GM04503 (cell line): ENCODE measurements at places on chromosomes 3 and 15.

GRCh38 chr3:128381609-128382008, 85.1 kb downstream of the DNAJB8 start:
- DNase-seq, result no peak

GRCh38 chr3:17179381-17180205, 294.8 kb downstream of the PLCL2 start:
- no peak for DNase-seq

DNA sequence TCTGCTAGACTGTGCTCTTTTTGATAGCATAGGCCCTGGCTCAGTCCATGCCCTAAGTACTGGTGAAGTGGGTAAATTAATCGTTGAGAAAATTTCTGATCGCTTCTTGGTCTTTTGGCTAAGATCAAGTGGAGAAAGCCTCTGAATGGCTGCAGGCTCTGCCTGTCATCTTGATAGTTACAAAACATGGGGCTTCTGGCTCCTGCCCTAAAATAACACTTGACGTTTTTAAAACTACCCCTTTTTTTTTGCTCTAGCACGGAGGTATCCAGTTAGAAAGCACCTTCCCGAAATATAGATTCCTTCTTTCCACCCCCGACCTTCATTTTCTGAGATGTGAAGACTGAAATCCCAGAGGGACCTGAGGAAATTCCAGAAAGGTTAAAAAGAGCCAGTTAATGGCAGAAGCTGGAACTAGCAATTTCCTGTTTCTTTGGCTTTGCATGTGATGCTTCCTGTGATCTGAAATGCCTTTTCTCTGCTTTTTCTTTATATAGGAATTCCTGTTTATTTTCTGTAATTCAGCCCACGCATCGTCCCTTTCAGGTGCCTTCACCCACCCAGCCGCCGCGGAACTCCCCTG, 799 bp upstream of the C2CD4B start:
- DNase-seq, result no peak

- no peak for DNase-seq
Observed at GRCh38 chr3:183478501-183478900, 50.1 kb upstream of the MCF2L2 start.

- no peak for DNase-seq
Observed at GRCh38 chr3:190764231-190765134, 98.0 kb downstream of the GMNC start.

DNA sequence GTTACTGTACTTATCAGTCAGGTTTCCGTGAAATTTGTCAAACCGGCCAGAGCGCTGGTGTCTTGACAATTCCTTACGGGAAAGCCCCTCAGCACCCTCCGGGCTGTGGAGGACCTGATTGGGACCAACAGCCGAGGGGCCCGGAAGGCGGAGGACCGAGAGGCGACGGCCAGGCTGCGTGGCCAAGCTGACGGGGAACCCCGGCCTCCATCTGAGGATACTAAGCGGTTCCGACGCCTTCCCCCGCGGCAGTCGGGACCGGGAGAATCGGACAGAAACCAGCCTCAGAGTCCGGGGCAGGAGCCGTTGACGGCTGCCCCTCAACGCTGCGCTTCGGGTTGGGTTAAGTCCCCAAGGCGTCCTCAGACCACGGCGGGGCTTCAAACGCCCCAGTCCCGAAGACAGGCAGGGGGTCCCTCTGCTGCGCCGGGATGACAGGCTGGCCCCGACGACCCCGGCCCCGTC, 499 bp downstream of the ALDH1A2 start:
- no peak for DNase-seq

GRCh38 chr3:147757866-147758265, 348.7 kb downstream of the ZIC1 start:
- DNase-seq, result no peak

GRCh38 chr3:151315136-151315535, 1.5 kb downstream of the GPR87 start:
- DNase-seq, result no peak

DNA sequence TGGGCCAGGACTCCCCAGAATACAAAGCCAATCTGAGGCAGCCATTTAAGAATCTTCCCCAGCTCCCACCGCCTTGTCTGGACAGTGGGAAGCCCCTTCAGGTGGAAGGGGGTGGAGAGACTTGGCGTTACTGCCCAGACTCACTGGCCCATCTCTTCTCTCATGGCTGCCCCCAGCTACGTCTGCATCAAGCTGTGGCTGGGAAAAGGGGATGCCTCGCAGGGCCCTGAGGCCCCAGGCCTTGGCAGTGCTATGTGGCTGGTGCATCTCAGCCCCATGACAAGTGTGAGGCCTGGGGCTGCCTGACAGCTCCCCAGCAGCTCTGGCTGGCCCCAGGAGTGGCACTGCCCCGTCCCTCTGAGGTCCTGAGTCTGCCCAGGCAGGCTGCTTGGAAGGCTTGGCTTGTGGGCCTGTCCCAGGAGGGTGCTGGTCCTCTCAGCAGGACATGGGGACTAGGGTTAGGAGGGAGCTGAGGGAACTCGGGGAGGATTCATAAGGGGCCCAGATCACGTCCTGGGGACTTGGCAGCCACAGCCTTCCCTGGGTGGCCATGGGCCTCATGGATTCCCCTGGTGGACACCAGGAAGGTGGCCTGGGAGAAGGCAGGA, 20.2 kb upstream of the SLC41A3 start:
- DNase-seq, result no peak

DNA sequence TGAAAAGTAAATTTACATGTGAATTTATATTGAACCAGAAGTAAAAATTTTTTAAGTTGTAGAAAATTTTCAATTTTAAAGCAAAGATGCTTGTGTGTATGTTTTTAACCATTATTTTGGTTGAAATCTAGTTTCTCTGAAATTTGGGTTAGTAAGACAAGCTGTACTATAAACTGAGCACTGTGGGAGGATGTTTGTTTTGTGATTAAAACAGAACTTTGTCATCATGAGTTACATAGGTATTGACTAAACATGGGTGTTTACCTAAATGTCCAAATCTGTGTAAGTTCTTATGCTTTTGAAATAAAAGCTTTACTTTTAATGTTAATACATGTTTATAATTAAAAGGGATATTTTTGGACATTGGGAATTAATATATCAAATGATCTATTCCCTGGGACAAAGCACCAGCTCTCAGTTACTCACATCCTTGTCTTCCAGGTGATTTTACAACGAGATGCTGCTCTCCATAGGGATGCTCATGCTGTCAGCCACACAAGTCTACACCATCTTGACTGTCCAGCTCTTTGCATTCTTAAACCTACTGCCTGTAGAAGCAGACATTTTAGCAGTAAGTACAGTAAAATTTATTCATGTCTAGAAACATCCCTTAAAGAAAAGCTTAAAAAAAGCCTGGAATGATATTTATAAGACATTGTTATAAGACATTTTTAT, 32.7 kb downstream of the RNF13 start:
- no peak for DNase-seq

DNA sequence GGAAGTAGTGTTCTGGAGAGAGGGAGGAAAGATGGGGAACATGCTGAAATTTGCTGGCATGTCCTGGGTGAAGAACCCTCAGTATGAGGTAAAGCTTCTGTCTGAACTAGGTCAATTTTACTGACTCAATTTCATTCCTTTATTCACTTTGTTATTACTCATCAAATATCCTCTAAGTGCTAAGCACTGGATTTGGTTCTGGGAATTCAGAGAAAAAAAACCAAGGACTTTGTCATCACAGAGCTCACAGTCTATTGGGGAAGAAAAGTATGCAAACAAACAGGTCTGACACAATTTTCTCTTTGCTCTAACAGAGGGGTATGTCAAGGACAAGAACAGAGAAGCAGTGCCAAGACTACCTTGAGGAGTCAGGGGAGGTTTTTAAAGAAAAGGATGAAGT, 68.0 kb downstream of the TFG start:
- peak; percentile 59 for DNase-seq

GRCh38 chr3:71657831-71658530, 67.2 kb downstream of the EIF4E3 start:
- no peak for DNase-seq

DNA sequence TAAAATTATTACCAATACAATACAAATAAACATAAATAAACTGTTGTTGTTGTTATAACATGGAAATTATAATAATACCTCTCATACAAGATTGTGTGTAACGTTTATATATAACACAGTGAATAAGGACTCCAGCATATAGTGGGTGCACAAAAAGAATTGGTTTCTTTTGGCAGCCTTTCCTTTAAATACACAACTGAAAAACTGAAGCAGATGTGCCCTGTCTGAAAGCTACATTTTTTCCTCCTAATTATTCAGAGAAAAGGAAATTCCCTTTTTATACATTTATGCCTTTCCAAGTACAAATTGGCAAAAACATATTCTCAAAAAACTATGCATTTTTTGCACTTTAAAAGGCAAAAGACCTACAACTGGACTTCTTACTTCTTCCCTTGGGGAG, 928.9 kb upstream of the NR2F2 start:
- DNase-seq, result no peak

- no peak for DNase-seq
Observed at GRCh38 chr3:53956586-53956985, 64.9 kb upstream of the SELENOK start.

- DNase-seq, result no peak
Observed at GRCh38 chr3:108181172-108181571, 41.1 kb downstream of the IFT57 start.

GRCh38 chr3:53518495-53518981, 24.1 kb downstream of the CACNA1D start:
- DNase-seq, result no peak

GRCh38 chr3:4780545-4780957, 198.7 kb upstream of the BHLHE40 start:
- DNase-seq, result no peak

DNA sequence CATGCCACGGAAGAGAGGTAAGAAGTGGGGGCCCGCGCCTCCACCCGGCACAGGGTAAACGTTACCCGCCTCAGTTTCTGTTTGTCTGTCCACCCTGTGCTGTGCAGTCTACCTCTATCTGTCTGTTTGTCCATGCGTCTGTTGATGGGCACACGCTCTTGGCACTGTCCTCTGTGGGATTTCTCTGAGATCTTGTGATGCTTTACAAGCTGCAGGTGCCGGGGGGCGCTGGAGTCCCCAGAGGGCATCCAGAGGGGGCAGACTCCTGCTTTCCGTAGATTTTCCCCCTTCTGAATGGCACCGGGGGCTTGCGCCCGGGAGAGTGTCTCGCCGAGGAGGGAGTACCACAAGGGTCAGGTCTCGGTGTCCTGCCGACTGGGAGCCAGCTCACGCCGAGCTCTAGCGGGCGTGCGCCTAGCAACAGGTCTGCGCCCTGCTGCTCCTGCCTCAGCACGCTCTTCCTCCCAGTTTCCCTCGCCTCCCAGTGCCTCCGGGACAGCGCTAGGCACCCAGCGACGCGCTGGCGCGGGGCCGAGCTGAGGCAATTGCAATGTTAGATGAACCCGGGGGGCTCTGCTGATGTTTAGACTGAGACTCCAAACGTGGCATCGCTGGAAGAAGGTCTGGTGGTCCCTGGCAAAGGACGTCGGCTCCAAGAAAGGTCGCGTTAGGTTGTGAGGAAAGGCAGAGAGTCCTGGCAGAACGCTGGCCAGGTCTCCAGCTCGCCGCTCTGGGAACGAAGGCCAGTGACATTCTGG, 667 bp downstream of the CEMIP start:
- DNase-seq, result no peak

- DNase-seq, result no peak
Observed at GRCh38 chr3:62143843-62144450, 229.4 kb downstream of the FEZF2 start.

GRCh38 chr3:50345586-50346234, at the start of gene ZMYND10:
Gene ZMYND10 (minus strand): TSS chr3:50345732. CDS start chr3:50345579, 153 bp downstream.
- no peak for DNase-seq
